ENCODE measurements at places on chromosomes 4 and X.

DNA sequence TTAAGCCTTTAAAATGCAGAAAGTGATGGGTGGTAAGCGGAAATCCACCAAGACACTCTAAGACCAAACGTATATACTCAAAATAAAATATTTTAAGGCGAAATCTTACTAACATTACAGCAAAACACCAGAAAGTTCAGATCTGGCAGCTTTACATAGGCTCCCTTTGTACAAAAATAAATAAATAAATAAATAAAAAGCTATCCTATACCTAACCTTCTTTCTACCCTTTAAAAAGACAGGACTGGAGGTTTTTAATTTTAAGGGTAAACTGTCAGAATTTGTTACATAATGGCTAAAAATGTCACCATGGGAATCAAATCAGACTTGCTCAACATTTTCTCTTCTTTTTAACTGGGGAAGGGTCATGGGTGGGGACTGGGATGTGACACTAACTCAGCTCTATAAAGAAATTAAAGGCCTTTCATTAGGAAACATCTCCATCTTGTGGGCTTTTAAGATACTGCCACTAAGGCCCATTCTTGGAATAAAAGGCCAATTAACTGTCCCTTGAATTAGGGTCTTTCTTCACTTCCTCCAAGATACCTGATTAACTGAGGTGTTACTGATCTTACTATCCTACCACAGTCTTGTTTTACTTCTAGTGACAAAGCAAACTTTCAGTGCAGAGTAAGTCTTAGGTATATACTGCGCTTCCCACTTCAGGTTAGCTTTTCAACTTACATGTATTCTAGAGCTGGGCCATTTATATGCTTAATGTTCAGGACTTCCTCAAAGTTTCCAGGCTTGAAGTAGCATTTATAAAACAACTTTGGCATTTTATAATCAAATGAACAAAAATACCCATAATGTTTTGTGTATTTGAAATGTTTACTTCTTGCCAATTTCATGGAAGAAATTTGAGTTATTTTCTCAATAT, 13.3 kb downstream of the HNRNPD start:
- peak; percentile 22 for DNase-seq

- no peak for DNase-seq
These were observed 152.3 kb downstream of the LRBA start for GRCh38 chr4:150862829-150863228.

GRCh38 chrX:2811271-2811670, 17.5 kb upstream of the GYG2 start:
- no peak for DNase-seq

GRCh38 chr4:7754565-7755262, 184.9 kb downstream of the AFAP1 start:
- no peak for DNase-seq

DNA sequence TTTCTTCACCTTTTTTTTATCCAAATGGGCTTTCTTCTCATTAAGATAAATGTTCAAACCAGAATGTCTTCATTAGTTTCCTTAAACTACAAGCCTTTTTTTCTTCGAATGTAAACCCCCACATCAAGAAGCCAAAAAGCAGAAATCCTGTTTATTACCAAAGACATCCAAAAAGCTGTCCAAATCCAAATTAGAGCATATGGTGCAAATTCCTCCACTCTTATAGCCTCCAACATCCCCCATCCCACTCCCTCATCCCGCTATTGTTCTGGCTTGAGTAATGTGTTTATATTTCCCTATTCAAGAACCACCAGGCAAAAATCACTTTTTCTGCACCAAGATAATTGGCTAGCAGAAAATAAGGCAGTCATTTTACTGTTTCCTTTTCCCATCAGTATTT, 315.1 kb upstream of the ADGRL3 start:
- no peak for DNase-seq

DNA sequence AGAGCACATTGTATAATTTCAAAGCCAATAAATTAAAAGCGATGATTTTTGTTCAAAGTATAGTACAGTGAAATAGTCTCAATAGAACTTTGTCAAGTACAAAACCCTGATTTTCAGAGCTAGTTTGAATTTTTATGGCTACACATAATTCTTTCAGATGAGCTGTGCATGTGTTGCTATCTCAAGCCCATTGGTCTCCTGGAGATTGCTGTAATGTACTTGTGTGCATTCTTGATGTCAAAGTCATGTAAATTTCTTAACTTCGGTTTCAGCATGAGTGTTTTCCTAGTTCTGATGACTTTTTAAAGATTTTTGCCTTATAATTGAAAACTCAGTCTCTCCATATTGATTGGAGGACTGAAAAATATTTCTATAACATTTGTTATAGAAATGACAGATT, 200.8 kb downstream of the CEP135 start:
- DNase-seq: no peak

All from Ammon's horn (tissue), 1 donor.